Epithelial cell of prostate (primary cell): ENCODE measurements at places on chromosomes 11 and 22.

- DNase-seq, result no peak
Observed at GRCh38 chr11:57335343-57336110, at the start of gene SSRP1. Gene SSRP1 (minus strand): TSS chr11:57335892. CDS start chr11:57335121, 771 bp downstream.

DNA sequence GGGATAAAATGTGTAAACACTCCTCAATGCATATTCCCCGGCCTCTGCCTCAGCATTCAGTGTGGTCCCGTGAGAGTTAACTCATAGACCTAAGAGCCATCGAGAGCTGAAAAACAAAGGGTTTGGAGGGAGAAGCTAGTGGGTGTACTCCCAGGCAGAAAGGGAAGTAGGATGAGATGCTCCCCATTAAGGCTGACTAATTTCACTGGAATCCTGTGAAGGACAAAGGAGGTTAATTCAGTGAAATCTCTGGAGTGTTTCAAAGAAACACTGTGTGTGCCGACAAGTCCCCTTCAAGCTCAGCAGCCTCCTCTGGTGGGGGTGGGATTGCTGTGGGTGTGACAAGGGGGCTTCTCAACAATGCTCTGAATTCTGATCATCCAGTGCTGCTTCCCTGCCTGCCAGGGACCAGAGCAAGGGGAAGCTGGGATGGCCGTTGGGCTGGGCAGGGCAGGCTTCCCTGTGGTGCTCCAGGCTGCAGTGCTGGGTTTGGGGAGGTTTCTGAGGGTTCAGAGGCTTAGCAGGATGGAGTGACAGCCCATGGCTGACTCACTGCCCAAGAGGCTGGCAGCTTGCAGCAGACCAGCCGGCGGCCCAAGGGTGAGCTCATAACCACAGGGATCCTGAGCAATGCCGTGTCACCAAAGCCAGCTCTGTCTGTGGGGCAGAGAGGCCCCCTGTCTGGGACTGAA lies 61.4 kb upstream of the BMAL1 start:
- peak; percentile 86 for DNase-seq

DNA sequence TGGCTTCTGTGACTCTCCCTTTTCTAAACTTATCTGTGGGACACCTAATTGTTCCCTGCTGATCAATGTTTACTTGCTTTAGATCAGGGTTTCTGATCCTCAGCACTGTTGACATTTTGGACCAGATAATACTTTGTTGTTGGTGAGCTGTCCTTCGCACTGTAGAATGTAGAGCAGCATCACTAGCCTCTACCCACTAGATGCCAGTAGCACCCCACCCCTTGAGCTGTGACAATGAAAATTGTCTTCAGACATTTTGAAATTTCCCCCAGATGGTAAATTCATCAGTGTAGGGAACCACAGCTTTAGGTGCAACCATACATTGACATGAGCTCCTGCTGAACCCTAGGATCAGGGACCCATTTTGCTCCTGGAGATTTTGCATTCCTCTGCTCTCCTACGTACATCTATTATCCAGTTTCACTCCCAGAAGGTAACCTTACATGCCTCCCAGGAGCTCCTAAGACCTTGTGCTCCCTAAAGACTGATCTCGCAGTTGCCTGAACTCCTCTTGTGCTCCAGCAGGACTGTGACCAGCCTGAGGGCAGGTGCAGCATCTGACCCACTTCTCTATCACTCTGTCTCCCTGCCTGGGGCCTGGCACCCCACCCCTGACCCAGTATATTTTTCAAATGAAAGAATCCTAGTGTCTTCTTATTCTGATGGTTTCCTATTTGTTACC lies 107.8 kb downstream of the FAR1 start:
- no peak for DNase-seq

DNA sequence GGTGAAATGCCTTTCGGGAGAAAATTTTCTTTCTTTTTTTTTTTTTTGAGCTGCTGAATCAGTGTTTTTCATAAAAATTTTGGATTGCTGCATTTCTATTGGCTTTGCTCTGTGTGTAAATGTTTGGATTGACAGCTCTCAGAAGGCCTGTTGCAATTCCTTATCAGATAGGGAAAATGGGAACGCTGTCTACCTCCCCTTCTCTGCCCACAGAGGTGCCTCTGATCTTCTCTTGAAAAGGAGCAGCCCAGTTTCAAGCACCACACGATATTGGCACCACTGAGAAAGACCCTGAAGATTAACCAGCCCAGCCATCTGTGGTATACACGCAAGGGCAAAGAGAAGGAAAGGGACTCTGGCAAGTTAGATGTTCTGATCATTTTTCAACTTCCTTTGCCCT lies 1272.2 kb downstream of the LRRC4C start:
- no peak for DNase-seq

DNA sequence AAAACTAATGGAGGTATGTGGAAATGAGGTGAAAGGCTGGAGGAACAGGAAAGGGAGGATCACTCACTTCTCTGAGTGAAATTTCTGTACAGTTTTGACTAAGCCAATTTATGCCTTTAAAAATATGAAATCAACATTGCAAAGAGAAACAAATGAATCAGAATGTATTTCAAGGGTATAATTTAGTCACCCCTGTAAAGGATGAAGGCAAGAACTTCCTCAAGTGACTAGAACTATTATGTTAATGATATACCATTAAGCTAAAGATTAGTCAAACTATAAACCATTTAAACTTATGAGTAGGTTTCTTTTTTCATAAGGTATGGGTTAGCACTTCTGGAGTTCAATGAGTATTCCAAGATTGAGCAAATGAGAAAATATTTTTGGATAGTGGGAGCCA lies 184.5 kb upstream of the CHORDC1 start:
- no peak for DNase-seq

- no peak for DNase-seq
Observed at GRCh38 chr11:111312076-111312475, 13.7 kb downstream of the POU2AF3 start.

- no peak for DNase-seq
Observed at GRCh38 chr11:11669233-11669846, 47.5 kb upstream of the GALNT18 start.

- no peak for DNase-seq
Observed at GRCh38 chr22:45423524-45423923, 10.0 kb downstream of the RIBC2 start.

DNA sequence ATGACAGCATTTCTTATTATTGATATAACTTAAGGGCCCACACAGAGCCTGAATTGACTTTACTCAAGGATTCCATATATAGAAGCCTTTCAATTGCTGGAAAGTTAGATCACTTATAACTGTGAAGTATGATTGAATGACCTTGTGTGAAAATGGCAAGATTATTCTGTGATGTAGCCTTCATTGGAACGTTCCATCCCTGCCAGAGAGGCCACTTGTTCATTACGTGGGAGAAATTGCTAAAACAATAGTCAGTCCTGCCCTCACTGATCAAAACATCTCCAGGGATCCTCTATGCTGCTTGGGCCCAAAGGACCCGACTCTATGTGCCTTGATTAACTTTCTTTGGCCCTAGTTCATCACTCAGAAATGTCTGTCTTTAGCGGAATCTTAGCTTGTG lies 159.5 kb upstream of the BLID start:
- no peak for DNase-seq

DNA sequence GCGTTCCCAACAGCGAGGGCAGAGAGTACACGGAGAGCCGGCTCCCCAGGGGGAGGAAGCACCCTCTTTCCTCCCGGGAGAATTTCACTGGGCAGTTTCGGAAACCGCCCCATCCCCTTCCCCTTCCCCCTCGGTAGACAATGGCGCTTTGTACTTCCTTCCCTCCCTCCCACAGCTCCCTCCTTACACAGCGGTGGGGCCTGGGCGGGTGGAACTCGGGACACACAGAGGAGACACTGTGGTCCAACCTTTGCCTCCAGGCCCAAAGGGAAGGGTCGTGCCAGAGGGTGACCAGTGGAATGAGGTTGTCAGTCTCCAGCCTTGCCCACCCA lies 4.3 kb downstream of the SMTN start:
- no peak for DNase-seq

GRCh38 chr22:37999640-38000272 lies 15.4 kb upstream of the SOX10 start:
- peak; percentile 84 for DNase-seq

GRCh38 chr11:128691802-128692752 lies 1.8 kb upstream of the FLI1 start:
- DNase-seq, result no peak
